Heart left ventricle (tissue), 16 donors: ENCODE measurements at places on chromosomes 1 and 21.

- peak; percentile 30 for DNase-seq
- H3K27me3 ChIP-seq = no peaks in the 10 kb centered on the region
- no peak overlapping the region for H3K27ac ChIP-seq
- H3K4me1 ChIP-seq = peaks cover 9% of the 10 kb centered on the region
- no peak overlapping the region for H3K4me3 ChIP-seq
- H3K36me3 ChIP-seq = no peaks in the 10 kb centered on the region
Observed at GRCh38 chr1:236659792-236660587, 26.3 kb upstream of the ACTN2 start.

DNA sequence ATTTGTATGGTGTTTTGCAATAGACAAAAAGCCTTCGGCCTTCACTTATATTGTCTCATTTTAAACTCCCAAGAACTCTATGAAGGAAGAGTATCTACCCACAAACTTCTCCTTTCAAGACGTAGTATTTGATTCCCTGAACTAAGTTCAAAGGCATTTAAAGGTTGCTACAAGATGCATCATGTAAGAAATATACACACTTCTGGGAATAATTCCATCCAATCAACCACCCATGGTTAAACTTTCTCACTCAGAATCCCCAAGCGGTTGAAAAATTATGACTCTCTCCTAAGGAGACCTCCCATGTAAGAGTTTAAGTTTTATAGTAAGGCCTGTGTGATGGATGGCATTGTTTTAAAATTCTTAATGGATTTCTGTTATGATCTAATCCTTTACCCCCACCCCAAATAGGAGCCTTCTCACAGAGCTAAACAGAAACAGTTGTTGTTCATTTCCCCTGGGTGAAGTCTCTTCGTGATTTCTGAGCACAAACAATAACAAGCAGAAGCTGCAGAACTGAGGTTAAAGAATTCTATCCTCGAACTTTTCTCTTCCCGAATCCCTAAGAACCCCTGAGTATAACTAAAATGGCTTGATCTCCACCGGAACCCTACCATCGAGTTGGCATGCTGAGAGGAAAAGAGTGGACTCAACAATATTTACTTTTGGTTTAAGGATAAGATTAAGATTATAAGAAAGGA, 185.0 kb downstream of the TGFBR3 start:
- H3K4me3 ChIP-seq = no peak overlapping the region
- DNase-seq = no peak
- H3K27me3 ChIP-seq = no peaks in the 10 kb centered on the region
- H3K36me3 ChIP-seq = peaks cover 9% of the 10 kb centered on the region
- H3K4me1 ChIP-seq = peaks cover 20% of the 10 kb centered on the region

- no peaks in the 10 kb centered on the region for H3K36me3 ChIP-seq
- H3K27ac ChIP-seq = no peak overlapping the region
- no peaks in the 10 kb centered on the region for H3K4me1 ChIP-seq
- DNase-seq = no peak
- no peak overlapping the region for H3K4me3 ChIP-seq
Observed at GRCh38 chr1:175842550-175842949, 99.2 kb upstream of the TNR start.

GRCh38 chr1:221697923-221698425, 43.9 kb downstream of the DUSP10 start:
- H3K27me3 ChIP-seq = no peaks in the 10 kb centered on the region
- peaks cover 16% of the 10 kb centered on the region for H3K36me3 ChIP-seq
- no peak overlapping the region for H3K27ac ChIP-seq
- no peak for DNase-seq

DNA sequence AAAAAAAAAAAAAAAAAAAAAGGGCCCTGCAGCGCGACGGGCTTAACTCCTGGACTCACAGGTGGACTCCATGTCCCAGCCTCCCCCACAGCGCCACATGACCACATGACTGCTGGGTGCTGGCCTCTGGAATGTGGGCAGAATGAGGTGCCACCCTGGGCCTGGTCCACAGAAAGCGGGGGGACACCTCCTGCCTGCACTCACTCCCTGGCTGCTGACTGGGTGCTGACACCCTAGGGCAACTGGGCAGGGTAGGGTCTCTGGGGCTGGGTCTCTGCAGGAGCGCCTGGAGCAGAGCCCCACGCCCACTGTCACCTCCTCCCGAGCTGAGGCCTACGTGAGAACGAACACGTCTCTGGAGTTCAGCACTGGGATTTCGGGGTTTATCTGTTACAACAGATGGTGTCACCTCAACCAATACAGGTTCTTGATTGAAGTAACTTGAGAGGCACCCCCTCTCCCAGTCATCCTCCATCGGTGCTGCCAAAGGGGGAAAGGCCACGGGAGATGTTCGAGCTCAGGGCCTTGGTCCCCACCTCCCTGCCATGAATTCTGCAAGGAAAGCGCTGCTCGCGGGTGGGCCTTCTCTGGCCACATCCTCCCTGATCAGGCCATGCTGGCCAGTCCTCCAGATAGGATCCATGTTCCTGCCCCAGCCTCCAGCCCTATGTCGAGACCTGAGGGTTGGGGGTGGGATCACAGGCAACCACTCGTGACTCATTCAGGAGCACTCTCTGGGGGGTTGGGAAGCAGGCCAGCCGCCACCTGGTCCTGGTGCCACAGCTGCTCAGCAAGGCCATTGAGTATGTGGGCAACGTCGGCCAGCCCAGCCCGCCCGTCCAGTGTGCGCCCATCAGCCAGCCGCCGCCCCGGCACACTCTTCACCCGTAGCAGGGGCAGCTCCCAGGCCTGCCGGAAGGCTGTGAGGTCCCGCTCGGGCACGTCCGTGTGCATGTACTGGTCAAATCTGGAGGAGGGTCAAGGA, 5.4 kb downstream of the CPLANE2 start:
- H3K36me3 ChIP-seq = peaks cover 9% of the 10 kb centered on the region
- H3K27ac ChIP-seq = no peak overlapping the region
- peak; percentile 13 for DNase-seq
- peaks cover 9% of the 10 kb centered on the region for H3K4me1 ChIP-seq
- peaks cover 12% of the 10 kb centered on the region for H3K27me3 ChIP-seq

DNA sequence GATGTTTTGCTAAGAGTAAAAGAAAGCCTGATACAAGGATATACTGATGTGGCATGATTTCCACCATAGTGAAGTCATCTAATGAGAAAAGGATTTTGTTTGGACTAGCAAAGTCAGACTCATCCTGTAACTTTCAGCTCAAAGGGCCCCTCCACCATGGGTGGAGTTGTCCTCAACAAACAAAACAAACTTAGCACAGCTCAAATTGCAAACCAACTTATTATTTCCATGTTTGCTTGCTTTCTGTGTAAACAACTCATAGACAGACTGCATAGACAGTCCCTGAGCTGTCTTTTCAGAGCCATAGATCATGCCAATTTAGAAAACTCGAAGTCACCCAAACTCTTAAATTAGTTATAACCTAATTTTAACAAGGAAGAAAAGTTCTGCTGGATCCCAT, 69.4 kb upstream of the VAV3 start:
- H3K4me1 ChIP-seq = peaks cover 4% of the 10 kb centered on the region
- H3K4me3 ChIP-seq = no peak overlapping the region
- H3K27ac ChIP-seq = no peak overlapping the region
- H3K27me3 ChIP-seq = no peaks in the 10 kb centered on the region

- no peaks in the 10 kb centered on the region for H3K4me1 ChIP-seq
- no peak for DNase-seq
- H3K4me3 ChIP-seq = no peak overlapping the region
Observed at GRCh38 chr1:161791904-161792655, 26.0 kb downstream of the ATF6 start.

GRCh38 chr1:150628766-150629114, 672 bp downstream of the ENSA start:
- DNase-seq = no peak
- peaks cover 38% of the 10 kb centered on the region for H3K36me3 ChIP-seq
- no peaks in the 10 kb centered on the region for H3K27me3 ChIP-seq
- H3K4me3 ChIP-seq = peak overlapping the region; percentile 76
- peak overlapping the region; percentile 96 for H3K27ac ChIP-seq

DNA sequence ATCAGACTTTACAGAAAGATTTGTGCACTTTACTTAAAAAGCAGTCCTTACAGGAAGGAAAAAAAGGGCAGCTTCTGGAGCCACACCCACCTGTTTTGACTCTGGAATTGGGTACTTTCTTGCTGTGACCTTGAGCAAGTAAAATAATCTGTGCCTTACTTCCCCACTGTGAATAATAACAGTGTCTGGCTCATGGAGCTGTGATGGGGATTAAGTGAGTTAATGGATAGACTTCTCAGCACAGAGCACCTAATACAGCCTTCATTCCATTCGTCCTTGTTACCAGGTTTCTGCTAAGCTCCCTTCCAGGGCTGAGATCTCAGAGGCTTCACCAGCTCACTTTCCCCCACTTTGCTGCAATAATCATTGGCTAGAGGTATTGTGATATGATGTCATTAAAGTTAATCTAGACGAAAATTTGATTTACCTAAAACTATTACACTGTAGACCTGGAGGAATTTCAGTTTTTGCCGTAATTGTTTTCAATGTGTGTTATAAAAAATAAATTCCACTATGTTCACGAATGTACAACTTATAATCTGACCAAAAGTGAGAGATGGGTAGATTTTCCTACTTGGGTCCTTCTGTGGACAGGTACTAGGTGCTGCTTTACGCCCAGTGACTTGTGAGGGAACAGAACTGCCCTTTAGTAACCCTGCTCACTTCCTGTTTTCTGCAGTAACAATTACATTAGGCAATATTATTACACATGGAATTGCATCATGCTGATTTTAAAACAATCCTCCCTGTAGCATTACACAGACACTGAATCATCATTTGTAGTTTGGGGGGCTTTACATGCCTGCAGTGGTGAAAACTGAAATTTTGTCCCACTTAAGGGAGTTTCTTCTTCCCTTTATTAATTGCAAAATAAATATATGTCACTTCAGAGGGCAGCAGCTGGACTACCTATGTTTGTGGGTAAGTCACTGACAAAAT, 19.7 kb upstream of the ABCG1 start:
- no peaks in the 10 kb centered on the region for H3K36me3 ChIP-seq
- H3K4me1 ChIP-seq = peaks cover 8% of the 10 kb centered on the region
- no peak overlapping the region for H3K4me3 ChIP-seq
- no peak overlapping the region for H3K27ac ChIP-seq
- DNase-seq = no peak
- no peaks in the 10 kb centered on the region for H3K27me3 ChIP-seq

- H3K4me1 ChIP-seq = peaks cover 12% of the 10 kb centered on the region
- H3K27me3 ChIP-seq = no peaks in the 10 kb centered on the region
- no peaks in the 10 kb centered on the region for H3K36me3 ChIP-seq
- H3K4me3 ChIP-seq = no peak overlapping the region
- H3K27ac ChIP-seq = no peak overlapping the region
Observed at GRCh38 chr1:52190500-52191252, 48.8 kb downstream of the ZFYVE9 start.

DNA sequence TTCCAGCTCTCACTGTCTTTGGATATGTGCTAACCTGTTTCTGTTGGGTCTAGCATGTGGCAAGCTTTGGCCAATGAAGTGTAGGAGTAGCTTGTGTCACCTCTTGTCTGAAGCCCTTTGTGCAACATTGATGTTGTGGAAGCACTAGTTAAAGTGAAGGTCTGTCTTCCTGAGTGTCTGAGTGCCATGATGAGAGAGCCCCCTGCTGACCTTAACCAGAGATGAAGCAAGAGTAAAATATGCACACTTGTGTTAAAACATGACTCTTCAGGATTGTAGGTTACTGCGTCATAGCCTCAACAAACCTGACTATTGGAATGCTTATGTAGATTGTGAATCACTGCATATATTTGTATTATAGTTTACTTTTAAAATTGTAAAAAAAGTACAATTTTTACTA, 103.7 kb downstream of the NCAM2 start:
- H3K27ac ChIP-seq = no peak overlapping the region
- DNase-seq = no peak
- H3K36me3 ChIP-seq = no peaks in the 10 kb centered on the region
- no peak overlapping the region for H3K4me3 ChIP-seq
- no peaks in the 10 kb centered on the region for H3K27me3 ChIP-seq
- no peaks in the 10 kb centered on the region for H3K4me1 ChIP-seq

- no peaks in the 10 kb centered on the region for H3K27me3 ChIP-seq
- peak overlapping the region; percentile 38 for H3K4me3 ChIP-seq
- peaks cover 24% of the 10 kb centered on the region for H3K4me1 ChIP-seq
- peak overlapping the region; percentile 39 for H3K27ac ChIP-seq
- H3K36me3 ChIP-seq = no peaks in the 10 kb centered on the region
- peak; percentile 66 for DNase-seq
Observed at GRCh38 chr21:16587141-16587581, 857.4 kb downstream of the USP25 start.

DNA sequence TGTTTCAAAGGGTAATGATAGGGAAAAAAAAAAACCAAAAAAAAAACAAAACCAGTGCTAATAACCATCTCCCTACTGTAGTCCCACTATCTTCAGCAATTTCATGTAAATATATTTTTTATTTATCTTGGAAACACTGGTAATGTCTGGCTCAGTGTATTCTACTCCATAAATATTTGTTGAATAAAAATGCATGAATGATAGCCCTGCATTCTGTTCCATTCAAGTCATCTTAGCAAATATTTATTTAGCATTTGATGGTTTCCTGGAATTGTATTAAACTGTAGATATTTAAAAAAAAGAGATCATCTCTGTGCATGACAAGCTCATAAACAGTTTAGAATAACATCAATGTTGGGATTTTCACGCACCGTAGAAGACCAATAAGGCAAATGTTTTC, 24.2 kb downstream of the IL23R start:
- H3K4me3 ChIP-seq = no peak overlapping the region
- no peaks in the 10 kb centered on the region for H3K4me1 ChIP-seq
- no peaks in the 10 kb centered on the region for H3K27me3 ChIP-seq
- no peak overlapping the region for H3K27ac ChIP-seq

GRCh38 chr1:115593365-115594259, 48.2 kb upstream of the VANGL1 start:
- no peaks in the 10 kb centered on the region for H3K27me3 ChIP-seq
- H3K4me3 ChIP-seq = no peak overlapping the region
- H3K27ac ChIP-seq = no peak overlapping the region
- no peak for DNase-seq
- peaks cover 11% of the 10 kb centered on the region for H3K4me1 ChIP-seq
- H3K36me3 ChIP-seq = no peaks in the 10 kb centered on the region

GRCh38 chr21:43895196-43895595, 30.2 kb downstream of the AGPAT3 start:
- H3K36me3 ChIP-seq = no peaks in the 10 kb centered on the region
- H3K27ac ChIP-seq = no peak overlapping the region
- no peaks in the 10 kb centered on the region for H3K27me3 ChIP-seq
- DNase-seq = no peak
- H3K4me1 ChIP-seq = peaks cover 15% of the 10 kb centered on the region

DNA sequence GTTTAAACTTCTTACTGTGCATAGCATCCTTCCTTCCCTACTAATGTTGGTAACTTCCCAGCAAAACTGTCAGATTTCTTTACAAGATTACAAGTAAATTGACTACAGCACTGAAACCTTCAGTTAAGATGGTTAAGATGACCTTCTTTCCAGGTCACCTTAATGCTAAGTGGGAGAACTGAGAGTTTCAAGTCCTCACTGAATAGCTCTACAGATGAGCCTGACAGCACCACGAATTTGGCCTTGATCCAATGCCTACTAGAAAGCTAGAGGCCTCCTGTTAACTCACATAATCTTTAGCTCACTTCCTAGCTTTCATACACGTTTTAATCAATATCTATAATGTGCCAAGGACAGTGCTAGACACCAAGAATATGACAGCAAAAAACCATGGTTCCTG, 276.0 kb upstream of the PLD5 start:
- H3K27ac ChIP-seq = no peak overlapping the region
- H3K36me3 ChIP-seq = no peaks in the 10 kb centered on the region
- H3K27me3 ChIP-seq = no peaks in the 10 kb centered on the region
- H3K4me3 ChIP-seq = no peak overlapping the region
- no peaks in the 10 kb centered on the region for H3K4me1 ChIP-seq
